Astrocyte (in vitro differentiated cells and primary cell): ENCODE measurements at places on chromosomes 2 and 18. TPM values are rescaled to one million over a fixed set of nuclear protein-coding genes. Genes with fewer than 3 reads are reported as not detected.

Gene UBR3
- 18.7 and 23.9 TPM in 2 replicates for total RNA-seq

Gene ZNF638
- 87.1 and 91.7 TPM in 2 replicates for total RNA-seq

Gene CPLX4
- total RNA-seq: not detected in 2 replicates

GRCh38 chr2:110925479-110925878 is 193.1 kb downstream of the ACOXL start:
- DNase-seq: no peak

- no peak for DNase-seq
Observed at GRCh38 chr18:3015851-3016250, 2.9 kb upstream of the LPIN2 start.

- no peak for DNase-seq
Observed at GRCh38 chr2:43139996-43140621, 86.3 kb downstream of the ZFP36L2 start.

- DNase-seq: no peak
Observed at GRCh38 chr2:3636586-3637310, 21.3 kb upstream of the ALLC start.

GRCh38 chr2:240338274-240338673 is 97.2 kb upstream of the GPC1 start:
- DNase-seq: no peak

DNA sequence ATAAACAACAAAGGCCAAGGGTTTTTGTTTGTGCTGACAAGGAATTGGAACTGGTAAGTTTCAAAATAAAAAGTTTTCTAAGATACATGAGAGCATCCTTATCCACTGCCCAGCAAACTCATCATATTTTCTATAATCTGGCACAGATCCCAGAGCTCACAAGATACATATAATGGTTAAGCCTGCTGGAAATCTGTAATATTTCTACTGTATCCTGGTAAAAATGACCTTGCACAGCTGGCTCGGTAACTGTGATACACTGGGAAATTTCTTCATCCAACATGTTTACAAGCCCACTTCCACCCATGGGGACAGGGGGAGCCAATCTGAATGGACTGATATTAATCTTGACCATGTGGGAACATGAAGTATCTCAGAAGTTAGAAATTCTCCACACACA is 425.4 kb upstream of the MMADHC start:
- no peak for DNase-seq
